Fibroblast of lung (primary cell): ENCODE measurements at places on chromosomes 1 and 21.

DNA sequence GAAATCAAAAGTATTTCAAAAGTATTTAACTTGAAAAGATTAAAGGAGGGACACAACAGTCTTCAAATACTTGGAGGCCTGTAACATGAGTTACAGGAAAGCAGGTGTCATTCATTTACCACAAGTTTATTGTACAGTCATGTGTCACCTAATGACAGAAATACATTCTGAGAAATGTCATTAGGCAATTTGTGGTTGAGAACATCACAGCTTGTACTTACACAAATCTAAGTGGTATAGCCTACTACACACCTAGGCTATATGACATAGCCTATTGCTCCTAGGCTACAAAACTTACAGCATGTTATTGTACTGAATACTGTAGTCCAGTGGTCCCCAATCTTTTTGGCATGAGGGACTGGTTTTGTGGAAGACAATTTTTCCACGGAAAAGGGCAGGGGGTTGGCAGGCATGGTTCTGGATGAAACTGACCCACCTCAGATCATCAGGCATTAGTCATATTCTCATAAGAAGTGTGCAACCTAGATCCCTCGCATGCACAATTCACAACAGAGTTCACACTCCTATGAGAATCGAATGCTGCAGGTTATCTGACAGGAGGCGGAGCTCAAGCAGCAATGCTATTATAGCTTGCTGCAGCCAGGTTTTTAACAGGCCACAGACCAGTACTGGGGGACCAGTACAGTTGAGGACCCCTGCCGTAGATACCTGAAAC lies 25.0 kb upstream of the PHTF1 start:
- no peak for DNase-seq

DNA sequence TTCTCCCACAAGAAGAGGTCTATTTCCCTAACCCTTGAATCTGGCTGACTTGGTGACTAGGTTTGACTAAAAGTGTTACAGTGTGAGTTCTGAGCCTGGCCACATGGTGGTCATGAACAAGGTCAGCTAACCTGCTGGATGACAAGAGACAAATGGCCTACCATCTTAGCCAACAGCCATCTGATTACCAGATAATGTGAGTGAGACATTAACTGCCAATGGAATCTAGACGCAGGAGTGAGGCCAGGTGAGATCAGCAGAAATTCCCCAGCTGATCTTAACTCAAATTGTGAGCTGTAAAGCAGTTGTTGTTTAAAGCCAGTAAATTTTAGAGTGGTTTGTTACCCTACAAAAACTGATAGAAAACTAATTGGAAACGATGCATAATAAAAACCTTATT lies 320.0 kb downstream of the BRINP2 start:
- no peak for DNase-seq

- peak; percentile 50 for DNase-seq
These were observed 56.8 kb downstream of the RPRD2 start for GRCh38 chr1:150420560-150421265.

DNA sequence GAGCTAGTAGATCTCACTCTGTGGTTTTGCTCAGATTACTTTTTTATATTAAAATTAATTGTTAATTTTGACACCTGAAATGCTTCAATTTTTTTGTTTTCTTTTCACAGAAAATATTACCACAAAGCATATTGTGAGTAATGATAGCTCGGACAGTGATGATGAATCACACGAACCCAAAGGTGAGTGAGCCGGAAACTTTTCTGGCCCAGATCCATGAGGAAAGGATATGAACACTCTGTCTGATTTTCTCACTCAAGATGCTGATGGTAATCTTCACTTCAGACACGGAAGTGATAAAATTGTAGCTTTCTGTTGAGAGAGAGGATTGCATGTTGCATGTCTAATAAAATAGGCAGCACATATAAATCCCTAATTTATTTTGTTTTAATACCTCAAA lies 121.8 kb downstream of the PLA2G4A start:
- peak; percentile 61 for DNase-seq

- DNase-seq, result no peak
These were observed 60.3 kb upstream of the ZNF648 start for GRCh38 chr1:182121787-182122186.

DNA sequence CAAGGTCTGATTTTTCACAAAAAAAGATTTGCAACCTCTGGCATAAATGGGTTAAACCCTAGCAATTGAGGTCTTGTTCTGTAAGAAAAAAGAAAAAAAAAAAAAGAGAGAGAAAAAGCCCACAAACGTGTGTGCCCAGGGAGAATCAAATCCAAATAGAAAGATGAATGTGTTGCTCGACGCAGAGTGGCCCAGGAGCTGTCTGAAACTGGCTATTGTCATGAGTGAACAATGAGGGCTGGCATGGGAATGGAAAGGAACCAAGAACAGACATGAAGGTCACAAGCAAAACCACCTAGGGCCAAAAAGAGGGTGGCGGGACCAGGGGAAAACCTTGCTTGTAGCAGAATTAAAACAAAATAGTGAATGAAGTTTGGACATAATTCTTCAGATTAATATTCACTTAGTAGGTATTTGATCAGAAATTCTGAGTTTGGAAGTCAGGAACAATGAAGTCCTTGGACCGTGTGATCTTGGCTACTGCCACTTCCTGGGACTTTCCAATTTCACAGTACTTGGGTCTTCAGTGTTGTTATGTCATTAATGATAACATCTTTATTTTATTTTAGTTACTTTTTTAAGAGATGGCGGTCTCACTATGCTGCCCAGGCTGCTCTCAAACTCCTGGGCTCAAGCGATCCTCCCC lies 3.1 kb downstream of the ENO1 start:
- DNase-seq, result no peak

DNA sequence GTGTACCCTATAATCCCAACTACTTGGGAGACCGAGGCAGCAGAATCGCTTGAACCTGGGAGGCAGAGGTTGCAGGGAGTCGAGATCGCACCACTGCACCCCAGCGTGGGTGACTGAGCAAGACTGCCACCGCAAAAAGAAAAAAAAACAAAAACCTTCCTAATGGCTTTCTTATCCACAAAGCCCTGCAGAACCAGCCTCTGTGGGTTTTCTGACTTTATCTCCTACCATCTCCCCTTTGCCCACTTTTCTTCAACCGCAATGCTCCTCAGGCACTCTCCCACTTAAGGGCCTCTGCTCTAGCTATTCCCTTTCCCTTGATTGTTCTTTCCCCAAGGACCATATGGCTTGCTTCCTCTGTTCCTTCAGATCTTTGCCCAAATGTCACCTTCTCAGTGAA lies 67.9 kb upstream of the PUM1 start:
- no peak for DNase-seq

DNA sequence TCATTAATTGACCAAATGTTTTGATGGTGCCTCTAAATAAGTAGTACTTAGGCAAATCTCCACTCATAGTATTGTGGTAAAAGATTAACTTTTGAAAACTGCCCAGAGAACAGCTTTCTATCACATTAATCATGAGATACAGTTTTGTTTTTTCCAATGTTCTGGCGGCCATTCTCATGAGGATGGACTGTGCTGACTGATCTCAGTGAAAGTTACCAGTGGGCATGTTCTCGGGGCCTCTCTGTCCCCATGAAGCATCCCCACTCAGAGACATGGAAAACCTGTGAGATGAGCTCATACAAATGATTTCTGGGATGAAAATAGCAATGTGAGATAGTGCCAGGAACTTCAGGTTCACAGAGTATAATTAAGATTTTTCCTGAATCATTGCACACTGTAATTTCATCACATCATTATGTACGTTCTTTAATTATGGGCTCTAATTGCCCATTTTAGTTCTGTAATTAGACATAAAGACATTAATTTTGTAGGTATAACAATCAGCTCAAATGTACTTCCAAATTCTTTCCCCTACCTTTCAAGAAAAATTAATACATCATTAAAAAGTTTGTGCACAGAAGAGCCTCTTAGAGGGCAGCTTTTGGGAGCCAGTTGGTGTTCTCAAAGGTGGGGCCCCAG lies 40.5 kb downstream of the DDR2 start:
- DNase-seq, result peak; percentile 29

DNA sequence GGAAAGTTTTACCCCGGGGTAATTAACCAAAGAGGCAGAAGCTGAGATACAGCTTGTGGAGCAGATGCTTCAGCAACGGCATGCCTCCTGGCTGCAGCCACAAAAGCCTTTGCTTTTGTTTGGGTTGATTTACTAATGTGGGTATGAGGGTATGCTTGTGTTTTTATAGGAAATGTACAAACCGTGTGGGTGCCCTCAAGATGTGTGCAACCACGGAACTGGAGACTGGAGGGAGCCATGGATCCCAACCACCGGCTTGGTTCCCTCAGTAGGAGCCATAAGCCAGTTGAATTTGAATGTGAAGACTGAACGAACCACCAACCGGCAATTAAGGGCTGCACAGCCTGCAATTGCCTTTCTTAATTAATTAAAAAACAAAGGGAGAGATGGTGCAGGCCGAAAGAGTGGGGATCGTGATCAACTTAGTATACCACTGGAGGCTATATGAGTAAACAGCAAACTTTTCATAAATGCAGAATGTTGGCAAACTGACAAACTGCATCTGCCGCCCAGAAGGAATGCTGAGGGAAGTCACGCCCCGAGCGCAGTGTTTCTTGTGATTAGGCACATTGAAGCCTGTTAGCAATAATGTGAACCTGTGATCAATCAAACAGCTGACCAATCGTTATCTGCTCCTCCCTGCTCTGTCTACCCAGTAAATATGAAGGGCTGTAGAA lies 104.1 kb downstream of the DISP1 start:
- DNase-seq, result peak; percentile 26

DNA sequence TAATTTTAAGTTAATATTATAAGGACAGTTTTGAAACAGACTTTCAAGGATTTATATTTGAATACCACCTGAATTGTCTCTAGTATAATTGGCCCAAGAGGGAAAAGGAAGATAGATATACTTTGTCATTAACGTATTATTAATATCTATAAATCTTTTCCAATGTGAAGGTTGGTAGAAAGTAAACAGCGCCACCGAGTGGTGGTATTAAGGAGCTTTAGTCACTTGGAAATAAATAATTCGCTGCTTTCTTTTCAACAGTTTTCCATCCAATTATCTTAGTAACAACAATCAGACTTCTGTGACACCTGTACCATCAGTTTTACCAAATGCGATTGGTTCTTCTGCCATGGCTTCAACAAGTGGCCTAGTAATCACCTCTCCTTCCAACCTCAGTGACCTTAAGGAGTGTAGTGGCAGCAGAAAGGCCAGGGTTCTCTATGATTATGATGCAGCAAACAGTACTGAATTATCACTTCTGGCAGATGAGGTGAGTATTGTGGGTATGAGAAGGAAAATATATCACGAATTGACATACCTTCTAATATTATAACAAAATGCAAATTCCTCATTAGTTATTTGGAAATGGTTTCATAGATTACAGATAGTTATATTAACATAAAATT lies 37.7 kb downstream of the SH3GLB1 start:
- peak; percentile 64 for DNase-seq

DNA sequence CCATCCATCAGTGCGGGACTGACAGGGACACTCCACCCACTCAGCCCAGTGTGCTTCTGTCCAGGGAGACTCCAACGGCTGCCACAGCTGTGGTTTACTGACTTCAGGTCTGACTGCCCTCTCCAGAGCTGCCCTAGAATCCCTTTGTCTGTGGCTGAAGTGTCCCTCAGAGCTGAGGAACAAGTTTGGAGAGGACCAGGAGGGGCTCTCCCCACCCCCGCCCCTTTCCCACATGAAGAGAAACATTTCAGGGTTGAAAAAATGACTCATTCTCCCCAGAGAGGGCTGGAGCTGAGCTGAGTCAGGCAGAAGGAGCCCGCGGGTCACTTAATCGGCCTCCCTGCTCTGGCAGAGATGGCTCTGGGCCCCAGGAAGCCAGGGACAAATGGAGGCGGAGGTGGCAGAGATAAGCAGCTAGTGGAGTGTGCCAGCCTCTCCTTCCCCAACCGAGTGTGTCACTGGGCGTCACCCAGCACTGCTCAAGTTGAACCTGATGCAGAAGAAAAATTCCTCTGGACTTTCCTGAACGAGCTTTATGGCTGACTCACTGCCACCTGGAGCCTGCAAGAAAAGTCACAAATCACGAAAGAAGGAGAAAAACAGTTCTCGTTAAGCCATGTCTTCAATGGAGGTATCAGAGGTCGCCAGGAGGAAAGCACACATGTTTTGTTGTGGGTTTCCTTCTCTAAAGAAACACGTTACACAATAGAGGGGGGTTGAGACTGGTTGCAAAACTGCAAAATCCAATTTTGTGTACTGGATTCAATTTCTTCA lies 34.3 kb upstream of the ECE1 start:
- peak; percentile 90 for DNase-seq

DNA sequence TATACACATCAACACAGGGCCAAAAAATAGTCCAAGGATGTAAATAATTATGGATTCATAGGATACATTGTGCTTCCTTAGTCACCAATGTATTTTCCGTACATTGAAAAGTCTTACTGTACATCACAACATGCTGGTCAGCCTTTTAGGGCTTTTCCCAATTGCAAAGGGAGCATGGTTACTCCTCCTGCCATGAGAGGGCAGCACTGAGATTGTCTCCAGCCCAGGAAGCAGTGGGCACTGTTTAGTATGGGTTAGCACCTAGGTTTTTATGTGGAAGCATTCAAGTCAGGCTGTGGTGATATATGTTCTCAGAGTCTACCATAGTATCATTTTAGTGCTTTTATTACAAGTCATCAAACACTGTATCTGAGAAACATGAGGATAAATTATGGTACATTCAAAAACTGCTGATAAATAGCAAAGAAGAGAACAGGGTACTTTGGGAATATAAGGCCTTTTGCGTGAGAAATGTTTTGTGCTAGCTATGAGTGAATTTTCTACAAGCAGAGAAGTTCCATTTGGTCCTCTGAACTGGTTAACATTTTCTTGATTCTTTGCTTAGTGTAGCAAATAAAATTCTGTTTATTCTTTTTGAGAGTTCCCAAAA lies 34.0 kb downstream of the ST6GALNAC5 start:
- DNase-seq, result peak; percentile 51

- DNase-seq, result no peak
These were observed 61.8 kb upstream of the ETS2 start for GRCh38 chr21:38743772-38744529.

GRCh38 chr1:194795917-194796593 lies 1609.6 kb upstream of the B3GALT2 start:
- no peak for DNase-seq

GRCh38 chr1:88117597-88117996 lies 566.5 kb upstream of the PKN2 start:
- no peak for DNase-seq

- DNase-seq, result peak; percentile 58
These were observed 9.5 kb upstream of the B3GALNT2 start for GRCh38 chr1:235513495-235514366.

- DNase-seq, result no peak
These were observed 3.3 kb upstream of the B4GALT3 start for GRCh38 chr1:161180639-161181038.

- DNase-seq, result no peak
These were observed 265 bp downstream of the NRDC start for GRCh38 chr1:51878308-51878615.

GRCh38 chr1:196278816-196279215 lies 329.4 kb downstream of the KCNT2 start:
- DNase-seq, result no peak

DNA sequence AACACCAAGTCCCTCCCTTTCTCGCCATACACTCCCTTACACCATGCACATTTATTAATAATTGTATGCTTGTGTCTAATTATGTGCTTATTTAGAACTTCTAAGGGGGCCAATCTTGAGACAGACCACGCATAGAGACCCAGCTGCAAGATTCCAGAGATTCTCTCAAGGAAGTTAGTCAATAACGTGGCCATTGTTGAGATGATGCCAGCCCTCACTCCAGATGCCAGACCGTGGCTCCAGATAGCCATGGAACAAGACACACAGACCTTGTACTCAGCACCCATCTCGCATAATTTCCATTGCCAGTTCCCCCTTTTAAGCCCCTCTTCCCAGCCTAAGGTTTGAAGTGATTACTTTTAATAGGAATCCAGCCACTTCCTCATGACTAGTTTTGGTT lies 62.4 kb downstream of the DIRAS3 start:
- peak; percentile 71 for DNase-seq

- DNase-seq, result no peak
These were observed 42.1 kb upstream of the ATP2B4 start for GRCh38 chr1:203584507-203584906.
